ENCODE measurements at places on chromosomes 2 and 18.

- DNase-seq: no peak
These were observed 24.7 kb upstream of the COLEC12 start for GRCh38 chr18:525036-525797.

- peak; percentile 62 for DNase-seq
These were observed 48.6 kb downstream of the UGGT1 start for GRCh38 chr2:128139624-128140023.

DNA sequence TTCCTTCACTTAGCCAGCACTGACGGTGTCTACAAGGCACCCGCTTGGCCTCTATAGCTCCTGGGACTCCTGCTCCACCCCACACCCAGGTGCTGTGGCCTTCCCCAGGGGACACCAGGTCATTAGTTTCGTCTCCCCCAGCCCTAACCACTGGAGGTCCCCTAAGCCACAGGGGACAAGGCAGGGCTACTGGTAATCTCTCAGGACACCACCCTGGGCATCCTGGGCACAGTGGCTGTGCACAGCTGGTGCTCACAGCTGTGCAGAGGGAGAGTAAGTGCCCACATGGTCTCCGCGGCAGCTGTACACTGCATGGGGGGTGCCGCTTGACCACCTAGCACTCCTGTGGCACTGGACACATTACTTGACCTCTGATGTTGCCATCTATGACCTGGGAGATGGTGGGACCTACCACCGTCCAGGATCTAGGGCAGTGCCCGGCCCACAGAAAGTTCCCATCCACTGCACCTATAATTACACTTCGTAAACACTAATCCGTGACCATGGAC lies 134.0 kb downstream of the HDAC4 start:
- DNase-seq: no peak

DNA sequence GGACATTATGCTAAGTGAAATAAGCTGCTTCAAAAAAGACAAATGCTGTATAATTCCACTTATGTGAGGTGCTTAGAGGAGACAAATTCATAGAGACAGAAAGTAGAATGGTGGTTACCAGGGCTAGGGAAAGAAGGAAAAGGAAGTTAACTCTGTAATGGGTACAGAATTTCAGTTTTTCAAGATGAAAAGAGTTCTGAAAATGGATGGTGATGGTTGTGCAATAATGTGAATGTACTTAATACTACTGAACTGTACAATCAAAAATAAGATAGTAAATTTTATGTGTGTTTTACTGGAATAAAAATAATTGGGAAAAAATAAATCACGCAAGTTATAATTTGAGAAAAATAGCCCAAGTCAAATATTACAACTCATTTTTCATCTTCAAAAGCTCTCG lies 27.5 kb downstream of the ARHGAP25 start:
- DNase-seq: no peak

- no peak for DNase-seq
These were observed 82.9 kb downstream of the TNS1 start for GRCh38 chr2:217919781-217920351.

GRCh38 chr2:108228537-108228936 lies 11.2 kb upstream of the SULT1C3 start:
- DNase-seq: no peak

DNA sequence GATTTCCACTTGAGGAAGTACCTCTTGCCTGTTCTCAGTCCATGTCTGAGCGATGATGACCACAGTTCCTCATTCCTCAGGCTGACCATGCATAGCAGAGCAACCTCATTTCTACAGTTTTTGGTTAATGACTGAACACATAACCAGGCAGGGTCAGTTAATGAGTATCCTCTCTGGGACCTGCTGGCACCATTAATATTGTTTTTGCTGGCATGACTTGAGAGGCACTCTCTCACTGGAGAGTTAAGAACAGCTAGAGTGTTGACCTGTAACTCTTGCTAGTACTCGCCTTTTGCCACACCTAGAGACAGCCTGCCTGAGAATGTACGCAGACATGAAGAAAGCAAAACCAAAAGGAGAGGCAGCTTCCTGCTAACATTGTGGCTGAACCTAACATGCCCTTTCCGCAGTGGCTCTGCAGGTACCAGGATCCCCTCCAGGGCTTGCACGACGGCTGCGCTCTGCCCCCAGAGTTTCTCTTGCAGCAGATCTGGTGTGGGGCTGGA lies 23.9 kb downstream of the PECR start:
- no peak for DNase-seq

DNA sequence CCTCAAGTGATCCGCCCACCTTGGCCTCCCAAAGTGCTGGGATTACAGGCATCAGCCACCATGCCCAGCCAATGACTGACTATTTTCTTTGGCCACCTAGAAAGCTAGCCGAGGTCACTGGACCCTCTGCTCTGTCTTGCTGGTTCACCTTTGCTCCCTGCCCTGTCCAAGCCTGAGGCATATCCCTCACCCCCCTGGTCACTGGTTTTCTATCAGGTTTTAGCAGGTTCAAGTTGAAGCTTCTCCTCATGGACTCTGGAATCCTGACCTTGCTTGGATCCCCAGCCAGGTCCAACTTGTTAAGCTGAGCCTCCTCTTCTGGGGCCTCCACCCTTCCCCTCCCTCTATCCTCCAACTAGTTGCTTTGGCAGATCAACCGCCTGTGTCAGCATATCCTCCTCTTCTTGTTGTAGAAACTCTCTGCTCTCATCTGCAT lies 33.4 kb downstream of the PAX8 start:
- no peak for DNase-seq

- DNase-seq: no peak
These were observed 3.7 kb upstream of the ATG16L1 start for GRCh38 chr2:233247744-233248143.

GRCh38 chr2:148052687-148053086 lies 31.8 kb downstream of the MBD5 start:
- no peak for DNase-seq

DNA sequence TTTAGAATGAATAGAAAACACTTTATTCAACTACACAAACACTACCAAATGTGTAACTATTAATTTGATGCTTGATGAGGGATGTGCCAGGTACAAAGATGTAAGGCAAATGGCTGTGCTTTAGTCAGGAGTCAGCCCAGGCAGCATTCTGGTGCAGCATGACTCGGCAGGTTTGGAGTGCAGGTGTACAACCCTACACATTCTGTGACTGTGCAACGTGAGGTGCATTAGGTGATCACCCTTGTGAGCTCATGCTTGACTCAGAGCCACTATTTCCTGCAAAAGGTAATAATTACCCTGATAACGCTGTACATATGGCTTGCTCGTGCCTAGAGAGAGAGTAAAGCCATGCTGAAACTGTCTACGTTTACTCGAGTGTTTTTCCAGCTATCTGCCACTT lies 288.7 kb upstream of the DSEL start:
- no peak for DNase-seq

GRCh38 chr2:705971-706511 lies 28.8 kb upstream of the TMEM18 start:
- DNase-seq: no peak

- no peak for DNase-seq
These were observed 24.8 kb downstream of the LRRFIP1 start for GRCh38 chr2:237652181-237652580.

DNA sequence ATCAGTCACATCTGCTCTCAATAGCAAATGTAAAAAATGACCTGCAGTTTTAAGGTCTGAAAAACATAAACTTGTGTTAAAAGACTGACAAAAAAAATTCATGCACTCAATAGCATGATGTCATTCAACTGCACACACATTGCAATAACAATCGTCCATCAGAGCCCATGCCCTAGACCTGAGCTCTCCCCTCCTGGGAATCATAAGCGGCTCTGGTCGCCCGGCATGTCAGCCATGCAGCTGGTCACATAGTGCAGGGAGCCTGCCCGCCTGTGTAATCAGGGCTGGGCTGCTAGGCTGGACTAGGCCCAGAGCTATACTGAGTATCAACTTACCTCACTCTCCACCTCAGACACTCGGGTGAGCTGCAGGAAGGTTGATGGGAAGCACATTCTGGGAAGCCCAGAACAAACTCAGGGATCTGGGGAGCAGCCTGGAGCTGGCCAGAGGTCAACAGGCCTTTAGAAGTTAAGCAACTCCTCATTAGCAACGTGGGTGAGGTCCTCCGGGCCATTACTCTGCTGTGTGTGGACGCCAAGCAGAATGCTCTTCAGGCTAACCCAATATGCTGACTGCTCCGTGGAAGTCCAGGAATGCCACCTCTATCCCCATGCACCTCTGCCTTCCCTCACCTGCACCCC lies 165.5 kb downstream of the TTC32 start:
- DNase-seq: peak; percentile 17

DNA sequence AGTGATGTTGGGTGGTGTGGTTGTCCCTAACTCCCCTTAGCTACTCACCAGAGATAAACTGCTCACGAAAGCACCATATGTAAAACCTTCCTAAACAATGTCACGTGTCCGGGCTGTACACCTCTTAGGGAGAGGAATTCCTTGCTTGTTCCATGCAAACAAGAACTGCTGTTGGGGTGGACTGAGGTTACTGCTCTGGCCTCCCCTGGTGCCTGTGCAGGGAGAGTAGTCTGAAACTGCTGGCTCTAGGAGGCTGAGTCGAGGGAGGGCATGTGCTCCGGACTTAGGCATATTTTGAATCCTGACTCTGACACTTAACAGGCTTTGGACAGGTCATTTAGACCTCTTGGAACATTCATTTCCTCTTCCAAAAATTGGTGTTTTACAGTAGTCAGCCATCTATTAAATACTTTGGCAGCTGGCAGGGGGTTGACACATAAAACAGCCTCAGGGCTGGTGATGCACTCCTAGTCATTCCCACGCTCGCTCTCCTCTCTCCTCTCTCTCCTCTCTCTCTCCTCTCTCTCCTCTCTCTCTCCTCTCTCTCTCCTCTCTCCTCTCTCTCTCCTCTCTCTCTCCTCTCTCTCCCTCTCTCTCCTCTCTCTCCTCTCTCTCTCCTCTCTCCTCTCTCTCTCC lies 10.6 kb downstream of the THNSL2 start:
- DNase-seq: peak; percentile 39

GRCh38 chr2:145050134-145050533 lies 530.2 kb upstream of the ZEB2 start:
- no peak for DNase-seq

GRCh38 chr2:20509770-20510490 lies 63.1 kb downstream of the RHOB start:
- DNase-seq: peak; percentile 54

DNA sequence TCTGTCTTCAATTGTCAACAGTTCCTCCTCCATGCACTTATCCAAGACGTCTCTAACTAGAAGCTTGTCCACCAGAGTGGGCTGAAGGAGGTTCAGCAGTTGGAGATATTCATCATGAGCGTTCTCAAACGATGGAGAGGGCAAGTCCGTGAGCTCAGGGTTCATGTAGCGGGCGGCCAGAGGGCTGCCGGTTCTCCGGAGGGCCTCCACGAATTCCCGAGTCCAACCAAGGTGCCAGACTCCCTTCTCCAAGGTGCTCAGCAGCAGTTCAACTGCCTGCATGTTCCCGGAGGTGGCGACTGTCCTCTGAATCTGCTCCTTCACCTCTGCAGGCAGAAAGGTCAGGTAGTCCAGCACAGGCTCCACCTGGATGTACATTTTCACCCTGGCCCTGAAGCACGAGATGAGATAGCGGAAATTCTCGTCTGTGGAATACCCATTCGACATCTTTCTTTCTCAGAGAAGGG lies 590 bp downstream of the IFIH1 start:
- DNase-seq: peak; percentile 41

GRCh38 chr2:127254386-127254981 lies 34.4 kb upstream of the CYP27C1 start:
- DNase-seq: no peak

GRCh38 chr2:48253301-48253700 lies 276.7 kb upstream of the STON1 start:
- DNase-seq: no peak

DNA sequence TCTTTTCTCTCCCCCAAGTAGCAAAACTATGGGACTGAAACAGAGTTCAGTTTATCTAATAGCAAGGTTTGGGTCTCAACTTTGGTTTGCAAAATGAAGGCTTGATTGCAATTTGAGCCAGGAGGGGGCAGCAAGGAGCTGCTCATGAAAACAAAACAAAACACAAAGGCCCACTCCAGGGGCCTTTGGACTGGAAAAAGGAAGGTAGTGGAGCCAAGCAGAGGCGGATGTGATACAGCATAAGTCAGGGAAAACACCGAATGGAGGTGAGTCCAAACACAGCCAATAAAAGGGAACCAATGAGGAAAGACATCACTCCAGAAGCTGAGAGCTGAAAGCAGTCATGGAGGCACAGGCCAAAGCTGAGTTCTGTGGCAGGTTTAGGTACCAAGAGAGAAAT lies 799.7 kb upstream of the ACVR2A start:
- DNase-seq: peak; percentile 58

GRCh38 chr2:168217920-168218319 lies 29.5 kb downstream of the STK39 start:
- DNase-seq: no peak

- DNase-seq: no peak
These were observed 10.5 kb upstream of the B3GNT7 start for GRCh38 chr2:231384970-231385369.

GRCh38 chr2:158120664-158121641 lies 19.3 kb downstream of the UPP2 start:
- DNase-seq: peak; percentile 4

DNA sequence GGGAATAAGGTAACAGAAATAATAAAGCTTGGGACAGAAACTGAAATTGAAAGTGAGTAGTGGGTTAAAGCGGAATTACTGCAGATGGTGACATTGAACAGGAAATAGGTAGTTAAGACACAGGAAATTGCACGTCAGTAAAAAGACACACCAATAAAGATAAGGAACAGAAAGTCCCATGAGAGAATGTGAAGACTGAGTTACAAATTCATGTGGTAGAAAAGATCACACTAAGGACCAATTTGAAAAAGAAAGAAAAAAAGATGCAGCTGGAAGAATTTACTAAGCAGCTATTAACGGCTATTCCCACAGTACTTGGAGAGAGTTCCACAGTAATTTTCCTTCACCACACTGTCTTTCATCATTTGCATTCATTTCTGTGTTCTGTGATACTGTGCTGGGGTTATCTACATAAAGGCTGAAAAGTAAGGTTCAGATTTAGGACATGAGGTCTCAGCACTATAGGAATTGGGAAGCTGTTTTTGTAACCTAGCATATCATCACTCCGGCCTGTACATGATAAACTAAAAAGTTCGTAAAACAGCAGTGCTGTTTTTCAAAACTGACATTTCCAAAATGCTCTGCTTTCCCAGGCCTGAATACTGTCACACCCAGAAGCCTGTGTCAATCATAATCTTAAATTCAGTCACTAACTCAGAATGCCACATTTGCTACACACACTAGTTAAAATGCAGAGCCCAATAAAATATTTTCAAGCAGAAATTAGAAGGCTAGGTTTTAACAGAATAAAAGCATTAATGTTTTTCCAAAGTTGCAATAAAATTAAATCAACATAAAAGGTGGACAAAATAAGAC lies 42.9 kb downstream of the SRBD1 start:
- no peak for DNase-seq

GRCh38 chr18:62876111-62876510 lies 160.8 kb downstream of the PHLPP1 start:
- no peak for DNase-seq

- DNase-seq: peak; percentile 46
These were observed 31.7 kb downstream of the HRH4 start for GRCh38 chr18:24491927-24492834.

Measured in NCI-H146 (cell line).